ENCODE measurements at places on chromosomes 1 and 21.

- DNase-seq: no peak
Measured at GRCh38 chr1:84488107-84488506, 9.0 kb downstream of the RPF1 start.

DNA sequence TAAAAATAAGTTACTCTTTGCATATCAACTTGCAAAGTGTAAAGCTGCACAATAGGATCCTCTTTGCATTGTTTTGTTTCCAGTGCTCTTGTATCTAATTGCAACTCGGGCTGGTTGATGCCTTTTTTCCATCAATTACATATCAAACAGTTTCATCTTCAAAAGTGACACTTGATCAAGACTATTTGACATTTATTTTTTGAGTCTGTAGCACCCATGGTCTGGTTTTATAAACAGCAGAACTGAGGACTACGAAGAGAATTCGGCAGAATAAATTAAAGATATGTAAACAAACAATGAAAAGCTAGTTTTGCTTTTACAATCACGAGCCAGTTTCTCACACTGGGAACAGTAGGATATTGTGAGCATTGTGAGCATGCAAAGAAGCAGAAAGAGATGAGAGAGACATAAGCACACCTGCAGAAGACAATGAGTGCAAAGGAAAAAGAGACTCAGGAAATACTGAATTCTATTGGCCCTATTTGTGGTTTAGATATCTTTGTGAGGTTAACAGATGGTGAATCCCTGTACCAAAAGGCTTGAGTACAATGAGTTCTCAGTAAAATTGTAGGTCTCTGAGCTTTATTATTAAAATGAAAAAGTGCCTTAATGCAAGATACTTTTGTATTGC is 45.4 kb downstream of the RPL5 start:
- no peak for DNase-seq

DNA sequence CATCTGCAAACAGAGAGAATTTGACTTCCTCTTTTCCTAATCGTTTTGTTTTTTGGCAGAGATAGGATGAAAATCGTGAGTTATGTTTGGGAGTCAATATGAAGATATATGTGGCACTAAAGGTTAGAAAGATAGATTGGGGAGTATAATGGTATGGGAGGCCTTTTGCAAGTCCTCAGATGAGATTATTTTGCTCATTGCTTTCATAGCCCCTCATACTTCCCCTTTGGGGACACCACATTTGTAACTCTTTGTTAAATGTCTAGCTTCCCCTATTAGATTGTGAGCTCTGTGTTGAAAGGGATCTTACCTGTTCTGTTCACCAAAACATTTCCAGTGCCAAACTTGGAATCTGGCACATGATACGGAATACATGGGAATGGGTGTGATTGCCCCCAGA is 30.2 kb downstream of the RAVER2 start:
- no peak for DNase-seq

GRCh38 chr1:60390593-60391282 is 317.2 kb upstream of the C1orf87 start:
- no peak for DNase-seq

GRCh38 chr1:71224741-71225377 is 144.0 kb upstream of the ZRANB2 start:
- DNase-seq: no peak

All from amniotic stem cell (primary cell).